ENCODE measurements at places on chromosomes 12 and 14.

- no peak for DNase-seq
Measured at GRCh38 chr12:27970401-27971120, 2.0 kb downstream of the PTHLH start.

DNA sequence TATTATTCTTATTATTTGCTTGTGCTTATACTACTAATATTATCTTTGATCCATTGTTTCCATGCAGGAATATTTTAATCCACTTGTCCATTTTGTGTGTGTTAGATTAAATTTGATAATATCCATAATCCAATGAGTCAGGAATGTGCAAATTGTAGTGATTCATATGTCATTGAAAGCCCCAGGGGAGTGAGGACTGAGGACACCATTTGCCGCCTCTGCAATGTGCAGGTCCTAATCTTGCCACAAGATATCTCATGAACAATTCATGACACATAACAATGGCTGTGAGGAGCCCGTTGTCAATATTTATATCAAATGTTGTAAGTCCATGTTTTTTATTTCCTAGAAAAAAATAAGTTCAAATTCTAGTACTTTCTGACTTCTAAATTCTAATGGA is 250.5 kb downstream of the ZFP36L1 start:
- no peak for DNase-seq

- no peak for DNase-seq
Measured at GRCh38 chr12:94705676-94706075, 55.3 kb upstream of the TMCC3 start.

DNA sequence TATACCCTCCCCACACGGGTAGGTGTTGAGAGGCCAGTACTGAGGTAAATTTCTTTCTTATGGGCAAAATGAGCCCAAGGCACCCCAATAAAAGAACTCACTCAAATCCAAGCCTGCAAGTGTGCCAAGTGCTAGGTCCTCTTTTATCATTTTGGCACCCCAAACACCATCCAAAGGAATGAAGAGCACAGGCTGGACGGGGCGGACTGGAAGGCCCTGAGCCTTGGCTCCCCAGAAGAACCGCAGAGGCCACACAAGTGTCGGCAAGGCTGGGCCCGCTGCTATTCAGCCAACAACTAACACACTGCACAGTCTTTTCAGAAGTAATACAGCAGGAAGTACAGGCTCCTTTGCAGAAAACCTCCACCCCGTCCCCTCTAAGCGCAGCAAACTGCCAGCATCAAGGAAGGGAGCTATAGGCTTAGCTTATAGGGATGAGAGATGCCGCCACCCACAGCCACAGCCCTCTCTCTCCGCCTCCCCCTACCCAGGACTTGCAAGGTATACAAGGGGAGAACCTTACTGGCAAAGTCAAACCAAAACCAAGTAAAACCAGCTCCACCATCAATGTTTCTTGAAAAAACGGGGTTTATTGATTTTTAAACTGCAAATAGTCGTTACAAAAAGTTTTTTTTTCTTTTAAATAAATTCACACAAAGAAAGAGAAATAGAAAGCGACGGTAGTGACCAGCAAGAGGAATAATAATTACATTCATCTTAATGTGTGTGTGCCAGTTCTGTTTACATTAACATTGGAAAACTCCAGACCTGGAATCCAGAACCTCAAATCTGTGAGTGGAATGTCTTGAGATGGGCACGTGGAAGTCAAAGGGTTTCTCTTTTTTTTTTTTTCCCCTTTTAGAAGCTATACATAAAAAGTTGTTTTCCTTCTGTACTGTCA is 5.5 kb downstream of the ZFP36L1 start:
- DNase-seq = no peak

DNA sequence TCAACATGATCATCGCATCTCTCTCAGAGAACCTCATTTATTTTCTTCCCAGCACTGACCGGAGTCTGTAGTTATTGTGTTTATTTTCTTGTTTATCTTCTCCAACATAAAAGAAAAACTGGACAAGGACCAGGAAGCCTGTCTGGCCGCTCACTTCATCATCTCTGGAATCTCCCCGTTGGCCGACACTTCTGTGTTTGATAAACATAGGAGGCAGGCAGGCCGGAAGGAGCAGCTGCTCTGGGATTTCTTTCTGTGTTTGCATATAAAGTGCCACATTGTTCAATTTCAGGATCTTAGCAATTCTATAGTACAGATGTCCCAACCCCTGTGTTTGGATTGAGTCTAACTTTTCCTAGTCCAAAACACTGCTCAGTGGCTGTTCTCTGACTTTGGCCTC is 53.3 kb downstream of the ACACB start:
- no peak for DNase-seq

GRCh38 chr14:78399316-78399889 is 229.2 kb downstream of the NRXN3 start:
- DNase-seq = no peak

- no peak for DNase-seq
Measured at GRCh38 chr14:100842799-100843198, 16.9 kb downstream of the MEG3 start.

GRCh38 chr14:61493239-61493638 is 171.9 kb downstream of the PRKCH start:
- no peak for DNase-seq

- no peak for DNase-seq
Measured at GRCh38 chr12:86213012-86213411, 43.2 kb downstream of the MGAT4C start.

DNA sequence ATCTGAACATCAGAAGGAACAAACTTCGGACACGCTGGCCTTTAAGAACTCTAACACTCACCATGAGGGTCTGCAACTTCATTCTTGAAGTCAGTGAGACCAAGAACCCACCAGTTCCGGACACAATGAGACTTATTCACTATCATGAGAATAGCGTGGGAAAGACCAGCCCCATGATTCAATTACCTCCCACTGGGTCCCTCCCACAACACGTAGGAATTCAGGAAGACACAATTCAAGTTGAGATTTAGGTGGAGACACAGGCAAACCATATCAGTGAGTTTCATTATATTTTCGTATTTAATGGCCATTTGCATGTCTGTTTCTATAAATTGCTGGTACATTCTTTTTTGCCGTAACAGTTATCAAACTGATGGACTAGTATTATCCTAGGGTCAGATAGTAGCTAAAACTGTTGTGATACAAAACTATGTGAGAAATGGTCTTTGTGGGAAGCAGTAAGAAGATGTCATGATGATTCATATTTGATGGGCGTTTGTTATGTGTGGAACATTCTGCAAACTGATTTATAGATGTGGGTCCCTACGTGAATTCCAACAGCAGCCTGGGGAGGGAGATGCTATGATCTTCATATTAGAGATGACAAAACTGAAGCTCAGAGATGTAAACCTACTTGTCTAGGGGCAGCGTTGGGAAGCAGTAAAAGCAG is 282.4 kb upstream of the TMEM132C start:
- no peak for DNase-seq

- DNase-seq = peak; percentile 65
Measured at GRCh38 chr12:54439521-54440255, 20.6 kb upstream of the ITGA5 start.

DNA sequence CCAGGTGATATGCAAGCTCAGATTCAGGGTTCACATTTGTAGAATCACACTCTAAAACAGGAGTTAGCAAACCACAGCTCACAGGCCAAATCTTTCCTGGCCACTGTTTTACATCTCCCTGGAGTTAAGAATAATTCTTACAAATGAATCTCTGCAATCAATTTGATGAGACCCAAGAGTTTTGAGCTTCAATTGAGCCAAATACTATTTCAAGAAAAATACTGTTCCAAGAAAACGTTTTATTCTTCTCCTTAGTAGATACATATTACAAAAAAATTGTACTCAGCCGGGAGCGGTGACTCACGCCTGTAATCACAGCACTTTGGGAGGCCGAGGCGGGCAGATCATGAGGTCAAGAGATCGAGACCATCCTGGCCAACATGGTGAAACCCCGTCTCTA is 2.5 kb downstream of the PTGDR start:
- no peak for DNase-seq

DNA sequence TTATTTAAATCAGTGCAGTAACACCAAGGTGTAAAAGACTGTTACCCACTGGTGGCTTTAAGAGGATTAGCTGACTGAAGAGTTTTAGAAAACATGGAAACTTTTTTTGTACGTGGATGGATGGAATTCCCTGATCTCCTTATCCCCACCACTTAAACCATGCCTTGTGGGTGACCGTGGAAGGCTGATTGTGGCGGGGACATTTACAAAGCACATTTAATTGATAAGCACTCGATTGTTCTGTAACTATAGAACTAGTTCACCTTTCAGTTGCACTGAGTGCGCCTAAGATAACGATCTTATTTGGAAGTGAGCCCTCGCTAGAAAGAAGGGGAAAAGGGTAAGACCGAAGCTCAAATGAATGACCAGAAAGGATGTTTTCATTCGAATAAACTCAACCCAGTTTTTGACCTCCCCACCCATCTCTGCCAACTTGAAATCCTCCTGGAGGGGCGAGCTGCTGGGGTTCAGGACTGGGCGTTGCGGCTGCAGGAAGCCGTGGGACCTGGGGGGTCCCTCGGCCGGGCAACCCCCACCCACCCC is 688 bp upstream of the RASSF3 start:
- no peak for DNase-seq

DNA sequence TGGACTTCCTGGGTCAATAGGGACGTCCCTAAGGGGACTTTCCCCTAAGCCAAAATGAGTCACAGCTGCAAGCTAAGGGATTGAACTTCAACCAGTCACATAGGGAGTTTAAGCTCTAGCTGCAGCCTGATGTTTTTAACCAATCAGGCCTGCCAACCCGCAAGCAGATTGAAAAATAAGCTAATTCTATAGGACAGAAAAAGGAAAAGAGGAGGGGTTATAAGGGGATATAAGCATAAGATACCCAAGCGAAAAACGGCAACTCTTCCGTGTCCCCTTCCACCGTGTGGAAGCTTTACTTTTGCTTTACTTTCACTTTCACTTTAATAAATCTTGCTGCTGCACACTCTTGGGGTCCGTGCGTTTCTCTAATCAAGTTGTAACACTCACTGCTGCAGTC is 24.4 kb downstream of the ATP23 start:
- peak; percentile 20 for DNase-seq

DNA sequence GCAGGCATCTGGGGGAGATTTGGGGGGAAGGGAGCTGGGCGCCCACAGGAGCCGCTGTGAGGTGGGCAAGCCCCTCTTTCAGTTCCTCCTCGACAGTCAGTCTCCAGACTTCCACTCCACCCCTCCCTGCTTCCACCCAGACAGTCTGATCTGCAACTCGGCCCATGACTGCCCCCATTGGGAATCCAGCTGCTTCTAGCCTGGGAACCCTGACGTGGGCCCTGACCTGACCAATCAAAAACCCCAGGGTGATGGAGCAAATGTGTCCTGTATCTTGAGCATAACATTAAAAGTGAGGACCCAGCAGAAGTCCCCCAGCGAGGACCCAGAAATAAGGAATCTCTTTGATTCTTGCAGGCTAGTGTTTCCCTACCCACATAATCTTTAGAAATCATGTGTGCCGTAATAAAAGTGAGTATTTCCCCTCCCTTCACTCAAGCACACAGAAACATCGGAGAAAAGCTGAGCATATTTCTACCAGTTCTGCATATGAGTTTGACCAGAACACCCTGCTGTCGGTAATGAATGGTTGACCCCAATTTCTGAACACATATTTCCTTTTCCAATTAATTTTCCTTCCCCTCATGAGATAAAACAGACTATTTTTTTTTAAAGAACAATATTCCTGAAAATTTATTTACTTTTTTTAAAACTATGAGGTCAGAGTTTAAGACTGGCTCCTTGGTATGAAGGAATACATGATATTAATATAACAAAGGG is 6.4 kb downstream of the SSH1 start:
- no peak for DNase-seq

DNA sequence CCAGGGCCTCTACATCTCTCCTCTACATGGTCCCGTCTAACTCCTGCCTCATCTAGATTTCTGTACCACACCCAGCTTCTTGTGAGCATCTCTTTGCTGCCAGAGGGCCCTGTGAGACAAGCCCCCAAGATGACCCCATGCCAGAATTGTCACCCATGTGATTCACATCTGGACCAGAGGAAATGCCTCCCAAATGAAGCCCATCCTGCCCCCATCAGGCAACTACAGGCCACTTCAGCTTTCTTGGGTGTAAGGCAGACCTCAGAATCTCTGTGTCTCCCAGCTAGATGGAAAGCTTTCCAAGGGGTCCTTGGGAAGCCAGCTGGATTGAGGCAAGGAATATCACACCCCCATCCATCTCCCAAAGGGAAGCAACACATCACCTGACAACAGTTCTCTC is 9.3 kb upstream of the OAS3 start:
- DNase-seq = no peak

DNA sequence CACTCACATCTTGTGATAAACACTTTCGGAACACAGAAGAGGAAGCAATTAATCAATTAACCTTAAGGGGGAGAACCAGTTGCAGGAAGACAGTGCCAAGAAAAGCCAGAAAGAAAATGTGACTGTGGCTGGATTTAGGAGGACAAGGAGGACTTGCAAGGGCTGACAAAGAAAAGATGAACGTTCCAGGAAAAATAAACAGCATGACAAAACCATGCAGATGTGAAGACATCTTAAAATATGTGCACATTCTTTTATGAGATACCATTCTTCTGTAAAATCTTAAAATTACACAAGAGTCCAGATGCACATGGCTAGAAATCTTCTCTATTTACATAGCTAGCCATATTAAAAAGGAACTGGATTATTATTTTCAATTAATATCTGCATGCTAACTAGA is 33.4 kb downstream of the KITLG start:
- no peak for DNase-seq

DNA sequence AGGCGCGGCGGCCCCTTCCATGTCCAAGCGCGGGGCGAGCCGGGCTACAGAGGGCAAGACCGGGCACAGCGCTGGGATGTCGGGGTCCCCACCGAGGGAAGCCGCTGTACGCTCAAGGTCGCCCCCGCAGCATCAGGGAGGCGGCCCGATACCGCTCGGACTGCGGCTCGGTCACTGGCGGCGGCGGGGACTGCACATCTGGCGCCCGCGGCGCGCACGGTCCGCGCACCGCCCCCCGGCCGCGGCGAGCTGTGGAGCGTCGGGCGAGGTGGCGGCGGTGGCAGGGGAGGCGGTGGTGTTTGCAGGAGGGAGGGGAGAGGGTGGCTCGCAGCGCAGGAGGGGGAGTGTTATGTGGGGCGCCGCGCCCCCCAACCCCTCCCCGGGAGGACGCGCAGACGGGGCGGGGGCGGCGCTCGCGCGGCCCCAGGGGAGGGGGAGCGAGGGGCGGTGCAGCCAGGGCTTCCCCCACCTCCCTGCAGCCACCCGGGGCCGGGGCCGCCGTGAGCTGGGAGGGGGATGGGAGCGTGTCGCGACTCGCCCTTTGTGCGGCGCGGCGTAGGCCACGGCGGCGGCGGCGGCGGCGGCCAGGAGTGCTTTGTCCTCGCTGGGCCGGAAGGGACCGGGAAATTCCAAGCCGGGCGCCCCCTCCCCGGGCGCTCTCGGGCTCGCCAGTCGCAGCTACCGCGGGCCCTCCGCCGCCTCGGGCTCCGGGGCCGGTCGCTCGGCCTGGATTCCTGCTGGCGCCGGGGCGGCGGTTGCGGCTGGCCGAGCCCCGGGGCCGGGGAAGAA is at the start of gene NUAK1:
Gene NUAK1, minus strand, starts transcription at position 322 of the 789 bp plus-strand sequence. Its CDS starts 301 bp downstream, at position 21.
- DNase-seq = peak; percentile 12

All from NCI-H2029 treated with DMSO at 0.1 percent for 48 hours (cell line).